Omental fat pad (tissue), 4 donors: ENCODE measurements at places on chromosomes 13 and 19.
A peak's percentile ranks its signal among the peaks of the same experiment; 100 is the strongest.

DNA sequence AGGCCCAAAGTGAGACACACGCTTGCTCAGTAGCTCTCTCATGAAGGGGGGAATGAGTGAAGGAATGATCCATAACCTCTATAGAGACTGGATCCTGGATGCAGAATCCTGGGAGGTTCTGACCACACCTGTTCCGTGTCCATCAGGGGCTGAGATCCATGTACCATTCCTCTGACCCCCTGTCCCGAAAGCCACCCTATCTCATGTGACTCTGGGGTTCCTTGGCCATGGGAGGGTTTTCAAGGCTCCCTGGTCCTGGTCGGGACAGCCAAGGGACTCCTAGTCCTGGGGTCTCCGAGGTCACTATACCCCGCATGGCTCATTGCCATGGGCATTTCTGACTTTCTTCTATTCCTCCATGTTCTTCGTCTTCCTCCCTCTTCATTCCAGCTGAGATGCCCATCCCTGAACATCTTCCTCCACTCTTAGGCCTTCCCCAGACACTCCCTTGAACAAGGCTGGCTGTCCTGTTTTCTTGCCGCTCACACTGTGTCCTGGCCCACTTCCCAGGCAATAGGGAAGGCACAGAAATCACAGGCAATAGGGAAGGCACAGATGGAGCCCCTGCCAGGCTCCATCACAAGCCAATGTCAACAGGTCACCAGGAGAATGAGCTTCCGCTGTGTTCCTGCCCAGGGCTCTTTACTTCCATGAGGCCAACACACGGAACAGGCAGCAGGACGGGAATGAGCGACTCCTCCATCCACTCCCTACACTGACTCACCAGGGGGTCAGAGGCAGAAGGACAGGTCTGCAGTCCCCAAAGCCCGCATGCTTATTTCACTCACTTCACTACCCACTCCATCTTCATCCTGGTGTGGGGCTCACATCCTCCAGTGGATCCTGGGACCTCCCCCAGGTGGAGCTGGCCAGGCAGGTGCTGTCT, 3.2 kb downstream of the CEACAM5 start:
- DNase-seq: no peak

GRCh38 chr13:90926459-90926858, 421.0 kb upstream of the MIR17HG start:
- DNase-seq: no peak

DNA sequence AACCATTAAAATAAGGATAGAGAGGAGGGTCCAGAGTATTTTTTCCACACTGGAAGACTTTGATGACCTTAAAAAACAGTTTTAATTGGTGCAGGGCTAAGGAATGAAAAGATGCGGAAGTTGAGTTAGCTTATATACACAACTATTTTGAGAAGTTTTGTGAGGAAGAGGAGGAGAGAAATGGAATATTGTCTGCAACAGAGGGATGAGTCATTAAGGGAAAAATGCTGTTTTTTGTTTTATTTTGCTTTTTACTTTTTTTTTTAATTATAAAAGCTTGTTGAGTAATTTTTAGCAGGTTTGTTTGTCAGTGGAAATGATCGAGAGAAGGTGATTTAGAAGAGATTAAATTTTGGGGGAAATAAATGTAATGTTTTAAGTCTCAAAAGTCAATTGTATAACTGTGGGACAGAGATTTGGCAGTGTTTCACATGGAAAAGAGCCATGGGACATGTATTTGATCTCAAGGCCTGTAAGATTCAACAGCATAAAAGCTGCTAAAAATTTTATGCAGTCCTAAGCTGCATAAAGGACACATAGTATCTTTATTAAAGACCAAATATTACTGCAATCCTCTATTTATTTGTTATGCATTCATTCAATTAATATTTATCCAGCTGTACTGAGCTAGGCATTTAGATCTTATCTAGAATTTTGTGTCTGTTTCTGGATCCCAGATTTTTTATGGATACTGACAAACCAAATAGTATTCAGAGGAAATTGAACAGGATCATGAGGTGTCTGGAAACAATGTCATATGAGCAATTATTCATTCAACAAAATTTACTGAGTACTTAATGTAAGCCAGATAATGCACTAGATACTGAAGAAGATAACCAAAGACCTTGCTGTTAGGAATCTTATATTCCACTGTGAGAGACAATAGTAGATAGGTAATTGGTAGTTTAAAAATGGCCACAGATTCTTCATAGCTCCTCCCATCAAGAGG, 72.7 kb downstream of the DNAJC15 start:
- DNase-seq: no peak

DNA sequence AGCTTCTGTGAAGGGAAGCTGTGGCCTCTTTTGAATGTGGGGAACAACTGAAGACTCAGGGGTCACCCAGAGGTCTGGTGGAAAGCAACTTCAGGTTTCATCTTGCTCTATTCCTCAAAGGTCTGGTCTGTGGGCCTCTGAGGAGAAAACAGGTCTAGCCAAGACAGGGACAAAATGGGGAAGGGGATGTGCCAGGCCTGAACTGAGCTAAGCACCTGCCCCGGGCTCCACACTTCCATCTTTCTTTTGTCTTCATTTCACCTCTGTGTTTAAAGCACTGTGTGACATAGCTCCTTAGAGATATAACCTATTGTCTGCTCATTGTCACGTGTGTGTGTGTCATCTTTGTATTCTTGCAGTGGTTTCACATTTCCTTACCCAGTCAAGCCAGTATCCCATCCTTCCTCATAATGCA, 19.9 kb upstream of the GDF15 start:
- no peak for DNase-seq

- DNase-seq: no peak
Observed at GRCh38 chr19:55704494-55705245, 29.6 kb downstream of the EPN1 start.

- DNase-seq: peak; percentile 42
Observed at GRCh38 chr19:48780631-48781391, 25.5 kb downstream of the FGF21 start.

GRCh38 chr13:60757501-60758215, 360.6 kb downstream of the TDRD3 start:
- no peak for DNase-seq

GRCh38 chr19:49356382-49356781, 5.8 kb downstream of the TEAD2 start:
- DNase-seq: no peak

DNA sequence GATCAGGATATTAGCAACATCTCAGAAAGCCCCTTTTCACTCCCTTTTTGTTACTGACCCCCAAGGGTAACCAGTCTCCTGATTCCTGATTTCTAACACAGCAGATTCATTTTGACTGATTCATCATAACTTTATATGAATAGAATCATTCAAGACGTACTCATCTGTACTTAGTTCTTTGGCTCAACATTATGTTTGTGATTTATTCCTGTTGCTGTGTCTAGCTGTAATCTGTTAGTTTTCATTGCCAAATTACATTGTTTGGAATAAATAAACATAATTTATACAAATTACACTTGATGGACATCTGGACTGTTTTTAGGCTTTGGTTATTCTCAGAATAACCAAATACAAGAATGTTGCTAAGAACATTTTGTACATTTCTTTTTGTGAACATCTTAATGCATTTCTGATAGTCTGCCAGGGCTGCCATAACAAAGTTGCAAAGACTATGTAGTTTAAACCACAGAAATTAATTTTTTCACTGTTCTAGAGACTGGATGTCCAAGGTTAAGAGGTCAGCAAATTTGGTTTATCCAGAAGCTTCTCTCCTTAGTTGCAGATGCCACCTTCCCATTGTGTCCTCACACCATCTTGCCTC, 62.8 kb upstream of the EDNRB start:
- no peak for DNase-seq

GRCh38 chr19:3196064-3196932, 10.6 kb downstream of the NCLN start:
- no peak for DNase-seq

- no peak for DNase-seq
Observed at GRCh38 chr19:42010245-42011126, 16.5 kb upstream of the ATP1A3 start.

GRCh38 chr19:52734331-52734892, 432 bp downstream of the ZNF611 start:
- DNase-seq: no peak

- DNase-seq: no peak
Observed at GRCh38 chr19:3809881-3810707, 23.9 kb upstream of the MATK start.

DNA sequence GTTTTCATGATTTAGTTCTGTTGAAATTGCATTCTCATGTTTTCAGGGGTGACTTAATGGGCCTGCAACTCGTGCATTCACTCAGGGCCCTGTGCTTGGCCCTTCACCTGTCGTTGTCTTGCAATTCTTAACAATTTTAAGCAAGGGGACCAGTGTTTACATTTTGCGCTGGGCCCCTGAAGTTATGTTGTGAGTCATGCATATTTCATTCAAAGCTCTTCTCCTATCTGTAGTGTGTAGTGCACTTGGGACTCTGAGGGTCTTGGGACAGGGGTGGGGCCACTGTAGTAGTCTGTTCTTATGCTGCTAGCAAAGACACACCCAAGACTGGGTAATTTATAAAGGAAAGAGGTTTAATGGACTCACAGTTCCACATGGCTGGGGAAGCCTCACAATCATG, 211.2 kb upstream of the RXFP2 start:
- DNase-seq: no peak

DNA sequence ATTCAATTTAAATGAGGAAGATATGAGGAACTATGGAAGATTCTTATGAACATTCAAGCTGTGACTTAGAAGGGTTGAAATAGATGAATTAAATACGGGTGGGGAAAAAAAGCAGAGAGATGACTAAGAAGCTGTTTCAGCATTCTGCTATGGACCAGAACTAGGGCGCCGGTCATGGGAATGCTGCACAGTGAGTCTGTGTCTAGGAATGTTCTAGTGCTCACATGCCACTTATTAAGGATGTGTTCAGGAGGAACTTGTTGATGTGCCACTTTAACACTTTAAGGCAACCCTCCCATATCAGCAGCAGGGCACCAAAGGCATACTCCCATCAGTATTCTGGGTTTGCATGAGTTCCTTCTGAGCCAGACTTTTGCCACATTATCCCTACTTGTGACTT, 152.1 kb downstream of the POSTN start:
- DNase-seq: no peak

GRCh38 chr13:71634182-71634581, 232.8 kb downstream of the DACH1 start:
- no peak for DNase-seq
